ENCODE measurements at places on chromosomes 2 and 18.

DNA sequence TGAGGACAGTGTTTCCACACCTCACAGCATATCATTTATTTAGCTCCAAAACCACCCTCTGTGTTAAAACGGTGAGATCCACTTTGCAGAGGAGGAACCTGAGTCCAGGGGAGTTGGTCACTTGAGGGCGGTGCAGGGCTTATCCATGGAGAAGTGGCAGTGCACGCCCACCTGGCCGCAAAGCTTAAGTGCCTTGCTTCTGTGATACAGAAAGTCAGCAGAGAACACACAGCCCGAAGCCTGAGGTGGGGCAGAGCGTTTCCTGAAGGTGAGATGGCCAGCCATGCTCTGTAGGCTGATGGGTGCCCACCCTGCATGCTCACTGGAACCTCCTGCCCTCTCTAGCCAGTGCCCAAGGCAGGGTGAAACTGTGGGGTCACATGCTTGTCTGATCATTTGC lies 87.3 kb downstream of the SH3RF3 start:
- DNase-seq = no peak

- no peak for DNase-seq
These were observed 728 bp downstream of the AUP1 start for GRCh38 chr2:74528600-74529356.

- no peak for DNase-seq
These were observed 416.6 kb downstream of the NRXN1 start for GRCh38 chr2:50615291-50615690.

- peak; percentile 21 for DNase-seq
These were observed 182.7 kb upstream of the GLI2 start for GRCh38 chr2:120552800-120553481.

- no peak for DNase-seq
These were observed 212.7 kb upstream of the SLC14A2 start for GRCh38 chr18:45402485-45403056.
